ENCODE measurements at places on chromosomes 6 and 20. TPM values are rescaled to one million over a fixed set of nuclear protein-coding genes. Genes with fewer than 3 reads are reported as not detected.
A peak's percentile ranks its signal among the peaks of the same experiment; 100 is the strongest.

DNA sequence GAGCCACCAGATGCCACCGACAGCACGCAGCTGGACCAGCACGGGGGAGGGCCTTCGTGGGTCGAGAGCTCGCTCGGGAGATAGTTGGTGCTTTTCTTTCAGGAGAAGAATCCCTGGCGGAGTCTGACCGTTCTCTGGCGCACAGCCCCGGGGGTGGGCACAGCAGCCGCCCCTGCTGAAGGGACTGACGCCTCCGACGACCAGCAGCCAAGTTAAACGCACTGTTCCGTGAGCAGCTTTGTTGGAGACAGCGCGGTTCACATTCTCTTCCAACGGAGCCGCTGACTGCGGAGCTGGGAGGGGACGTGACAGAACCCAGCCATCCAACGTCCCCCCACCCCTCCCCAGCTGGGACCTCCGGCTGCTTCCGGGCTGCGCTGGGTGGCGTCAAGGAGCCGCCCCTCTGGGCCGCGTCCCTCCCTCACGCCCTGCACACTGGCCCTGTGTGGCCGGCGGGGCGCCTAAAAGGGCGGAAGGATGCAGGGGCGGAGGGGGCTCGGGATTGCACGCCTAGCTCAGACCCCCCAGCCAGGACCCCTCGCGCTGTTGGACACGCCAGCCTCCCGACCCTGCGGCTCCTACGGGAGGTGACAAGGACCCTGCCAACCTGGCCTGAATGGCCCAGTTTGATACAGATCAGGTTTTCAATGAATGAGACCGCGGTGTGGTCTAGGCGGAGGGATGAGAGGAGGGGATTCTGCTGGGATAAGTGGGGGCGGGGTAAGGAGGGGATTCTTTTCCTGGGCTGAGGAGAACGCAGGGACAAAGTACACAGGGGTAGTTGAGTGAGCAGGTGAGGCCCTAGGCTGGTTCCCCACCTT lies 36.4 kb upstream of the KHDC1 start:
- DNase-seq, result peak; percentile 14

GRCh38 chr6:168726312-168726856 lies 285.4 kb downstream of the SMOC2 start:
- no peak for DNase-seq

GRCh38 chr6:145809211-145809610 lies 5.4 kb downstream of the FBXO30 start:
- DNase-seq, result no peak

DNA sequence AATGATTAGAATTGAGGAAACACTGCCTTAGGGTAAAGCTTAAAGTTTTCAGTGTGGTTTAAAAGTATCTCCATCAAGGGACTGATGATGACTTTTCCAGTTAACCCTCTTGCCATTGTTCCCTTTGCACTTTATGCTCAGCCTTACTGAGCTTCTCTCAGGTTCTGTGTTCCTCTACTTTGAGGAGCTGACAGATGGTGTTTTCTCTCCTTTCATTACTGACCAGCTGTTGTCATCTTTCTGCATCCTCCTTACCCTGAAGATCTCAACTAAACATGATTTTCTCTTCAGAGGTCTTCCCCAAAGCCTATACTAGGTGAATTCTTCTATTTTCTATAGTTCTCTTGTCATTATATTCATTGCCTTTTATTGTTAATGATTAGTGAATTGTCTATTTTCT lies 475.6 kb upstream of the SYNCRIP start:
- no peak for DNase-seq

- no peak for DNase-seq
Measured at GRCh38 chr6:13694562-13694961, 17.1 kb downstream of the RANBP9 start.

DNA sequence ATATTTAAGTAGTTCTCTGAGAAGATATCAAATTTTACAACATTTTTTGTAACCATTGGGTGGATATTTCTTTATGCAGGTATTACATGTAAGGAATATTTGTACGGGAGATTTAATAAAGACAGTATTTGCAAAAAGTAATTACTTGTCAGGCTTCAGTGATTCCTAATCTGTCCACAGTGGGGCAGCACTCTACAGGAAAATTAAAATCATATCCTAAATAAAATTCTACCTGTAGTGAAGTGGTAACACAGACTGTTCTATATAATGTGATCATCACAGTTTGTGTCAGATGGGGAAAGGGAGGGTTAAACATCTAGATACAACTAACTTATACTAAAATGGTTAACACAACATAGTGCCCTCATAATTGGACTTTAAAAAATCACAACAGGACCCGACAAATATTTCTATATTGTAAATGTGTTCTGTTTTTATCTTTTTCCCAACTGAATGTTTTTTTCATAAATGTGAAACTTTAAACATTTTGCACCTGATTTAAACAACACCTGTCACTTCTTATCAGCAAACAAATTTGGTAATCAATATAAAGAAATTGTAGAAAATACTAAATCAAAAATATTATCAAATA lies 145.6 kb upstream of the MANEA start:
- peak; percentile 62 for DNase-seq

GRCh38 chr6:106442395-106442794 lies 81.9 kb downstream of the CRYBG1 start:
- no peak for DNase-seq

DNA sequence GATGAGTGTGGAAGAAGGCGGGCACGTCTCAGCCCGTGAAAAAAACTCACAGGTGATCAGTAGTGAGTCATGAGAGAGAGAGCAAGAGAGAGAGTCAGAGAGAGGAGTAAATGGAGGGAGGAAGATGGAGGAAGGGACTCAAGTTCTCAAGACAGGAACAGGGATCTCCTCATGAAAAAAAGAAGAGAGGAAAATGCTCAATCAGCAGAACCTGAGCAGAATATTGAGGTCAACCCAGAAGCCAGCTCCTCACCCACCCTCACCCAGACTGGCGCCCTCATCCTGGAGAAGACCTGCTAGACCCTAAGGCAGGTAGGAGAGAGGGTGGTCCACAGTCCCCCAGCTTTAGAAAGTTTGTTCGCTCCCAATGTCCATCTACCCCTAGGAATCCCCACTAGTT lies 4.8 kb downstream of the UBD start:
- DNase-seq, result no peak

- no peak for DNase-seq
Measured at GRCh38 chr20:35461620-35462019, 6.2 kb downstream of the CEP250 start.

DNA sequence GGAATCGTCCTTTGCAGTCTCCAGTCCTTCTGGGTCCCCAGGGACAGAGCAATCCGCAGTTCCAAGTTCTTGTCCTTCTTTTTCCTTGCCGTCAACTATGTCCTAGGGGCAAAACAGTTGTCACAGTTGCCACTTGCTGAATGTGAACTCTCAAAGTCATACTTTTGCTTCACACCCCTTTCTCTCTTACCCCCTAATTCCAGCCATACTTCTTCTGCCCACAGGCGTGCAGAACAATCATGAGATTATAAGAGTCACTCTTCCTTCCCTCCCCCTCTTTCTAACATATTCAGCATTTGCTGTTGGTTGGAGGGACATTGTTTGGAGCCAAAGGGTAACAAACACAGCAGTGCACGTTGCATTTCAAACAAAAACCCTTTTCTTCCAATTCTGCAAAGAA lies 74.4 kb downstream of the BCAS1 start:
- no peak for DNase-seq

DNA sequence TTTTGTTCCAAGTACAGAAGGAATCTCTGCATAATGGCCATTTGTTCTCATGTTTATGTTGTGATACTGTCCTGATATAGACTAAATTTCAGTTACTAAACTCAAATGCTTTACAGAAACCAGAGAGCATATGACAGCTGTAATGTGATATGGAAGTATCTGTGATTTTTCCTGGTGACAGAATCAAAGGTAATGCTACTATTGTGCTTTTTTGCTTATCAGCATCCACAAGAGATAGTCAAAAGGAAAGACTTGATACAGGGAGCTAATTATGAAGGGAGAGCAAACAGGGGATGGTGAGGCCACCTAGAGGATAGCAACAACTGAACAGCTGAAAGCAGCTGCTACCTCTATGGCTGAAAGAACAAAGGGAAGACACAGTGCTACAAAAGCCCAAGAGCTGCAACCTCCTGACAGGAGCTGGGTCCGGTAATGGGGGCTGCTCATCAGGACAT lies 181.4 kb downstream of the PHF3 start:
- DNase-seq, result no peak

DNA sequence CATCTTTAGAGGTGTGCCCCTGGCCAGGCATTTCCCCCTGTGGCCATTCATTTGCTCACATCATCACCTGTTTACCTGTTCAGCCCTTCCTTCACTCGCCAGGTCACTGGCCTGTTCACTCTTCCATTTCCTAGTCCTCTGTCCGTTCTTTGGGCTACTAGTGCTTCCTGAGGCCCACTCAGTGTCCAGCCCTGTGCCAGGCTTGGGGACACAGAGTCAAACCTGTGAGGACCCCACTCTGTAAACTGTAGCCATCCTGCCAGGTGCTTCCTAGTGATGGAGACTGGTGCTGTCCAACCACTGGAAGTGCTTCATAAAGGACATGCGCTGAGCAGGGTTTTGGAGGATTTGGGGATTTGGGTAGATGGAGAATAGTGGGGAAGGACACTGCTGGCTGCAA lies 3.5 kb downstream of the DLGAP4 start:
- no peak for DNase-seq

DNA sequence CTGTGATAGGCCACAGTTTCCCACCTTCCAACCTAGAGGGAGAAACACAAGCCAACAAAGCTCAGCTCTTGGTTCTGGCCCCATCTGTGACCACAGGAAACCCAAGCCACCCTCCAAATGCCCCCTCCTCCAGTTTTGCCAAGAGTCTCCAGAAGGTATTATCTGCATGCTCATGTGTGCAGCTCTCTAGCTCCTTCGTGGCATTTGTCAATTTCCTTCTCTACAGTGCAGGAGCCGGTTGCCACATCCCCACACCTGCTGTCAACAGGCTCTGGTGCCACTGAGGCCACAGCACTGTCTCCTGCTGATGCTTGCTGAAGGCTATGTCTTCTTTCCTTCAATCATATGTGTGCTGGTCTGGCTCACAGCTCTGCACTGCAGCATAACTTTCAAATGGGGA lies 177.2 kb downstream of the CLIC5 start:
- no peak for DNase-seq

DNA sequence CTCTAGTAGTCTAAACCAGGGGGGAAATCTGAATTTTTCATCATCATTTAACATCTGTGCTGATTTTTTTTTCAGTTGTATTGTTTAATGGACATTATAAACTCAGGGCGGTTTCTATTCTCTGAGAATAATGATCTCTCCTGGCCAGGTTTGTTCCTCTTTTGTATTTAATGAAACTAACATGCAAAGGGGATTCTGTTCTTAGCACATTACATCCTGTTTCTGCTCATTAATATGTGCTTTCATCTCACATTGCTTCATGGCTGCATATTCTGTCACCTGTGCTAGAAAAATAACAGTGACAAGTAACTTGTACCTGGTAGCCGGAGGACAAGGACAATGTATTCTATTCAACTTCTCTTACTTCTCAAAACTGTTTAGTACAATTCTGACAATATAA lies 806 bp downstream of the HLA-DOB start:
- DNase-seq, result no peak

GRCh38 chr20:45621593-45621992 lies 7.9 kb upstream of the WFDC10A start:
- DNase-seq, result no peak

PERP gene
- total RNA-seq, result 7.0 TPM

TUBB2B gene
- 2.2 TPM for total RNA-seq

PLN gene
- total RNA-seq, result 2.0 TPM

GSTA2 gene
- total RNA-seq, result 89.9 TPM
